ENCODE measurements at places on chromosomes 7 and 10. TPM values are rescaled to one million over a fixed set of nuclear protein-coding genes. Genes with fewer than 3 reads are reported as not detected.

GRCh38 chr7:101617451-101618206, 11.5 kb downstream of the MYL10 start:
- no peaks in the 10 kb centered on the region for H3K4me1 ChIP-seq
- no peak overlapping the region for H3K27ac ChIP-seq
- no peak overlapping the region for H3K4me3 ChIP-seq
- DNase-seq = no peak
- no peaks in the 10 kb centered on the region for H3K27me3 ChIP-seq
- no peaks in the 10 kb centered on the region for H3K36me3 ChIP-seq

DNA sequence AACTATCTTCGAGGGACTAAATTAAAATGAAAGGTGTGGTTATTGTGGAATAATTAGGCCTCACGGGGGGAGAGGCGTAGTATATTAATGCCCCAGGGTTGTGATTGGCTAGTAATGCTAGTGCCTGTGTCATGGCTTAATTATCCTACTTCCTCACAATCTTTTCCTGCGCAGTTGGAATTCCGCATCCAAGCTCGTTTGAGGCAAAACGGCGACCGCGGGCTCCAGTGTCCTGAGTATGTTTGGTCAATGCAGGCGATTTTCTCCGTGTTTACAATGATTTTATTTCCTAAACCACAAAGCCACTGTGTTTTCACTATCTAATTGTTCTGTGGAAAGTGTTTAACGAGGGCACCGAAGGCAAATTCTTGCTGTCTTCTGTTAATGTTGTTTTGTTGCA, 282.9 kb downstream of the CELF2 start:
- H3K4me1 ChIP-seq = peaks cover 2% of the 10 kb centered on the region
- no peak for DNase-seq
- H3K27me3 ChIP-seq = no peaks in the 10 kb centered on the region
- no peak overlapping the region for H3K27ac ChIP-seq
- no peak overlapping the region for H3K4me3 ChIP-seq

NKX1-2 gene
- not detected for total RNA-seq

DNA sequence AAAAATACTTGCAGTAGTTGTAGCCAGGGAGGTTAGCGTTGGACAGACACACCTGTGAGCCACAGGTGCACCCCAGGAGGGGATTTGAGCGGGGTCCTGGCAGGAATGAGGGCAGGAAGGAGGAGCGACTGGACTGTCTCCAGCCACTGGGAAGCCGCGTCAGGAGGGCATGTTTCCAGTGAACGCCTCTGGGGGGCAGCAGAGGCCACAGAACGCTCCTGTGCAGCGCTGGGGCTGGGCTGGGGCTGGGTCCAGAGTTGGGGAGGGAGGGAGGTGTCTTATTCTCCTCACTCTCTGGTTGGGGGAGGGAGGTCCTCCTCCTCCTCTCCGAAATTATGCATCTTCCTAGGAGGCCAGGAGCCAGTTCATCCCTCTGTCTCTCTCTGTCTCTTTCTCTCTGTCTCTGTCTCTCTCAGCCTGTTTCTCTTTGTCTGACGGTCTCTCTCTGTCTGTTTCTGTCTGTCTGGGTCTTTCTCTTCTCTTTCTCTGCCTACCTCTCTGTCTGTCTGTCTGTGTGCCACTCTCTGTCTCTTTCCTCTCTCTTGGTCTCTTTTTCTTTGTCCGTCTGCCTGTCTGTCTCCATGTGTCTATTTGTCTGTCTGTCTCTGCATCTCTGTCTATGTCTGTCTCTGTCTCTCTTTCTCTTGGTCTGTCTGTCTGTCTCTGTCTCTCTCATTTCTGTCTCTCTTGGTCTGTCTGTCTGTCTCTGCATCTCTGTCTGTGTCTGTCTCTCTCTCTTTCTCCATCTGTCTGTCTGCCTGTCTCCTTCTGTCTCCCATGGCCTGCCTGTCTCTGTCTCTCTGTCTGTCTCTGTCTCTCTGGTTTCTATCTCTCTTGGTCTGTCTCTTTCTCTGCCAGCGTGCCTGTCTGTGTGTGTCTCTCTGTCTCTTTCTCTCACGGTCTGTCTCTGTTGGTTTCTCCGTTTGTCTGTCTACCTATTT, 9.9 kb upstream of the PSMG3 start:
- H3K4me1 ChIP-seq = peaks cover 5% of the 10 kb centered on the region
- H3K27ac ChIP-seq = peak overlapping the region; percentile 31
- no peaks in the 10 kb centered on the region for H3K36me3 ChIP-seq
- peak; percentile 77 for DNase-seq

- H3K4me1 ChIP-seq = no peaks in the 10 kb centered on the region
- H3K36me3 ChIP-seq = no peaks in the 10 kb centered on the region
- no peak overlapping the region for H3K4me3 ChIP-seq
- no peaks in the 10 kb centered on the region for H3K27me3 ChIP-seq
These were observed 39.2 kb upstream of the OTUD1 start for GRCh38 chr10:23399701-23400144.

GRCh38 chr10:61669849-61670248, 7.1 kb downstream of the CABCOCO1 start:
- no peak overlapping the region for H3K27ac ChIP-seq
- peaks cover 5% of the 10 kb centered on the region for H3K27me3 ChIP-seq
- H3K36me3 ChIP-seq = no peaks in the 10 kb centered on the region
